ENCODE measurements at places on chromosomes 5 and 9. TPM values are rescaled to one million over a fixed set of nuclear protein-coding genes. Genes with fewer than 3 reads are reported as not detected.

The CCNJL gene
- 0.82 TPM for total RNA-seq

The SPATA31D4 gene
- not detected for total RNA-seq

The SPINK13 gene
- not detected for total RNA-seq

The GABRB2 gene
- 71.7 TPM for total RNA-seq

The SLC38A9 gene
- total RNA-seq = 88.0 TPM

The PCDHB6 gene
- total RNA-seq = 3.3 TPM

The PCDHA10 gene
- 10.6 TPM for total RNA-seq

The SLC36A3 gene
- total RNA-seq = not detected

The NPDC1 gene
- total RNA-seq = 16.3 TPM

The SUSD1 gene
- total RNA-seq = 63.6 TPM

The ZBED3 gene
- 1.6 TPM for total RNA-seq

The PCDHGB7 gene
- 10.6 TPM for total RNA-seq

The PCDHAC2 gene
- 29.8 TPM for total RNA-seq

The SLC34A1 gene
- total RNA-seq = not detected

The ANXA2R gene
- total RNA-seq = 0.41 TPM

The FOXD4L4 gene
- 0.41 TPM for total RNA-seq

The GPR21 gene
- 28.9 TPM for total RNA-seq

The UCK1 gene
- total RNA-seq = 15.5 TPM

All from frontal cortex (tissue), 4 donors.